ENCODE measurements at places on chromosomes 7 and 10.
A peak's percentile ranks its signal among the peaks of the same experiment; 100 is the strongest.

DNA sequence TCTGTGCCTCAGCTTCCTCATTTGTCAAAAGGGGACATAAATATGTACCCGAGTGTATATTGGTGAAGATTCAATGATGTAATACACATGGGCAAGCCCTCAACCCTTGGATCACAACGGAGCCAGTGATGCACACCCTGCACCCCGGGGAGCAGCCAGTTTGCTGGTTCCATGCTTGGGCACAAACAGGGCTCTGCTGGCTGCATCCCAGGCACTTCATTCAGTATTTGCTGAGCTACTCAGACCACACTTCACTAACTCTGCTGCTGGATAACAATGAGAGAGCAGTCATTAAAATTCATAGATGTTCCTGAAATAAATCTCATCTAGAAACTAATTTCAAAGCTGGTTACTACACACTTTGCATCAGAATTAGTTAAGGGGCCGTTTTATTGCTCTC lies 72.0 kb downstream of the SCRN1 start:
- no peak for DNase-seq

DNA sequence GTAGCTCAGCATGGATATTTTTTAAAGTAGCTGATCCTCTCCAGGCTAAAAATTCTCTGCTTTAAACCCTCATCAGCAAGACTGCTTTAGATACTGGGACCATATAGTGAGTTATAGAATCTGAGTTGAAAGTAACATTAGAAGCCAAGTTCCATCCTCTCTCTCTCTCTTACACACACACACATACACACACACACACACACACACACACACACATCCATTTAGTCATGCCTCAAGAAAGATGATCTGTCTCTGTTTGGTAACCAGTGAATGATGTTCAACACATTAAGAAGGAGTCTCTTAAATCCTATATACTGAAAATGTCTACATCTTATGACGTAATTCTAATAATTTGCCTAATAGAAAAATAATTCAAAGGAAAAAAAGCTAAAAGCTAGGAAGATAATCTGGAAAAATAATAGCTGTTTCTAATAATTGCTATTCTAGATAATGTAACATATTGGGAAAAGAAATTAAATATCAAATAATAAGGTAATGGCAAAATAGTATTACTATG lies 16.9 kb upstream of the ATP6V0A4 start:
- no peak for DNase-seq

DNA sequence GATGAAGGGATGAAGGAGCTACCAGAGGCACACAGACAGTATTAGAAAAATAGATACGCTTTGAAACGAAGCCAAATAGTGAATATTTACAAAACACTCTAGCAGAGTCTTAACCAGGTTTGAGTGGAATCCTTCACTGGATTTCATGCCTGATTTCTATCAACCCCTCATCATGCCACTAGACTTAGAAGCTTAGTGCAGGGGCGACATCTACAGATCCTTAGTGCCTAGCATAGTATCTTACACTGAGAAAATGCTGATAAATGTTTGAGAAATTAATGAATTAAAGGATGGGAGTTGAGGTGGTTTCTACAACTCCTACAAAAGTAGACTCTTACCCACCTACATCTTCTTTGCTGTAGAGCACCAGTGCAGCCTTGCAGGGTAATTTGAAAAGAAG lies 54.7 kb upstream of the CCNJ start:
- no peak for DNase-seq

DNA sequence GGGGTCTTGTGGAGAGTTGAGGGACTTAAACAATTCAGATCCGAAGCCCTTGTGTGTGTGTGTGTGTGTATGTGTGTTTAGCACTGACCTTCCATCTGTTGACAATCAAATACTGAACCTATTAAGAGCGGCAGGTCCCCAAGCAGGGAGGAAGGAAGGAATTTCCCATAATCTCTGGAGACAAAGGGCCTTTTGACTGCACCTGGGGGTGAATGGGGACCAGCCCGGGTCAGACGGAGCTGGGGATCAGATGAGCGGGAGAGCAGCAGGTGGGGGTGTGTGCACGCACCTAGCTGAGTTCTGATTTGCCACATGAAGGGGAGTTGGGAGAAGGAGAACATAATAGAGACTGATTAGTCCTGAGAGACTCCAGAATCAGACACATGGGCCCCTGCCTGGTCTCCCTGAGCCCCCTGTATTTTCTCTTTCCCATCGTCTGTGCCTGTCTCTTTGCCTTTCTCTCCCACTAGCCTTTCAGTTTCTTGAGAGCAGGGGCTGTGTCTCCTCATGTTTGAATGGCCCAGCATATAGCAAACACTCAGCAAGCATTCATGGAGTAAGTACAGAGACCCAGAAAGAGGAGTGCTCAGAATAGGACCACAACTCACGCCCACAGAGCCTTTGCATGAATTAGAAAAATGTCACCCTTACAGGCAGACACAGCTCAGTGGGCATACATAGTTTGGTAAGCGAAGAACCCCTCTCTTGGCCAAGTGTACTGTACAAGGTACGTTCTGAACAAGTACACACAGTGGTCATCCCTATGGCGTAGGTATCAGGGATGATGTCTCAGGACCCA lies 288.3 kb upstream of the HABP2 start:
- no peak for DNase-seq

DNA sequence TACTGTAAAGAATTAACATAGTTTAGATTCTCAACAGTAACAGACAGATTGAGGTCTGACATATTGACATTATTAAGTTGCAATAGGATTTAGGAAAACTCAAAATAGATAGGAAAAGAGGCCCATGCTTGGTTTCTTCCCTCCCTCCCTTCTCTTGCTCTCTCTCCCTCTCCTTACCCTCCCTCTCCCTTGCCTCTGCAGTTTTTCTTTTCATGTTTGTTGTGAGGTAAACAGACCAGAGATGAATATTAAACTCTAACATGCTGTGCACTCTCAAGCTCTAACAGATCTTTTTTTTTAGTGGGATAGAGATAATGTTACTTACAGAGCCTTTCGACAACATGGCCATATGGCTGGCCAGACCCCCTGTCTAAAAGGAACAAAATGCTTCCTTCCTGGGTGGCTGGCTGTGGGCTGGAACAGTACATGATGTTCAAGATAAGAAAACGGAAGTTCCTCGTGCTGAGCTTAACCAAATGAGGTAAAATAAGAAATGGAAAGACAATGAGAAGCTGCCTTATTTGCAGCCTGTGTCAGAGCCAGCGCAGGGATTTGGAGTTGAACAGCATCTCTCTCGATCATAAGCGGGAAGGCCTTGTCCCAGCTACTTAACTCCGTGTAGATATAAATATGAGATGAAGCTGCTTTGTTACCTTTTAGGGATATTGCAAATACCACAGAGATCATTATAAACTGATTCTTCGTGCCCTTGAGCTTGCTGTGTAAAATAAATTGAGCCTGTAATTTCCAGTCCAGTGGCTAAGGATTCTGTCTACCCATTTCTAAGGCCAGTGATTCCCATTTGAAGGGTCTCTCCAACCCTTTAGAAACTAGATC lies 391.9 kb upstream of the NPVF start:
- no peak for DNase-seq

DNA sequence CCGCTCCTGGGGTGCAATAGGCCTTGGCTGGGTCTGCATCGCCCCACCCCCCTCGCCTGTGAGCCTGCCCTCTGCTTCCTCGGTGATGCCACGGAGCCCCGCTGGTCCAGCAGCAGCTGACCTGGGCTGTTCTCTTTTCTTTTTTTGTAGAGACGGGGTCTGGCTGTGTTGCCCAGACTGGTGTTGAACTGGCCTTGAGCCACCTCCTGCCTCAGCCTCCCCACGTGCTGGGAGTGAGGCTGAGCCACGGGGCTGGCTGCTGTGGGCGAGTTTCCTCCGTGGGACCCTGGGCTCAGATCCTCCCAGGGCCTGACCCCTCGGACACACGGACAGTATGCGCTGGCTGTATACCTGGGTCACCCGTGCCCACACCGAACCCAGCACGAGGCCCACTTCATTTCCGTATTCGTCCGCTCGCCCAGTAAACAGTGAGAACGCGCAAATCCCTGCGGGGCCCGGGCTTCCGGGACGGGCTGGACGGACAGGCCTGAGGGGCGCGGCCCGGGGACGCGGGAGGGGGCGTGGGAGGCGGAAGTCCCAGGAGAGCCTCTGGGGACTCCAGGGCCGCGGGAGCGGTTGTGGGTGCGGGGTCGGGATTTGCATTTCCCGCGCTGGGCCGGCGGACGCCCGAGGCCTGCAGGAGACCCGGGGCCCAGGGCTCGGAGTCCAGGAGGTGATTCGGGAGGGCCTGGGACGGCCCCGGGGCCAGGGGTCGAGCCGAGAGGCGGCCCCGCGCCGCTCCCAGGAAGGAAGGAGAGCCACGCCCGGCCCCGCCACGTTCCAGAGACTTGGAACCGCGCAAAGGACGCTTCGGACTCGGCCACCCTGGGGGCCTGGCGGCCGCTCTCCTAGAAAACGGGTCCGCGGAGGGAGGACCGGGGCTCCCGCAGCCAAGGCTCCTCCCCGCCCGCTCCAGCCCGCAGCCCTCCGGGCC lies 57.7 kb upstream of the DNAJB6 start:
- no peak for DNase-seq

DNA sequence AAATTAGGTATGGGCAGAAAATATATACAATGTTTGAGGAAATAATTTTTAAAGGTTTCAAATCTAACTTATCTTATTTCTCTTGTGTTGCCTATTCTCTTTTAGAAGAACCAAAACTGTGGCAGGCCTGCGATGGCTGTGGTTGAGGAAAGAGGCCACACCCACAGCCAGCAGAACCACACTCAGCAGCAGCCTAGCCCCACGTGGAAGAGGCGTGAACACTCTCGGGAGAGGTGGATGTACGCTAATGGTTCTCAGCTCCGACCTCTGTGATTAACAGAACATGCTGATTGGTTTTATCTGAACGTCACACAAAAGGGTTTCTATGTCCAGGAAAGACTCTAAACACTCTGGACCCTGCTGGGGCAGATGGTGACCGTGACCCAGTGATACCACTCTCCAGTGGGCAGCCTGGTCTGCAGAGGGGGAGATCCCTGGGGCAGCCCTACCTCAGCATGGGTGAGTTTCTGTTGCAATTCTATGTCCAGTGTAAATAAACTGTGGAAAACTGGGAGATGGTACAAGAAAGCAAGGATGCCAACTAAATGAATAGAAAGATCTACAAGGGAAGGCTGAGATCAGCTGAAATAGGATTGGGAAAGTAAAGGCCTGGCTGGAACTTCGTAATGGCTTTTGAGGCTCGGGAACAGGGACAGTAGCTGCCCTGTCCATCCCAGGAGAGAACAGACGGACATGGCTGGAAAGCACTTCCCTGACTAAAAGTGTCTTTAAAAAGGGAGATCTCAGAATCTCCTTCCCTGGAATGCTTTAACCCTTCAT lies 26.6 kb downstream of the DIP2C start:
- DNase-seq, result no peak

DNA sequence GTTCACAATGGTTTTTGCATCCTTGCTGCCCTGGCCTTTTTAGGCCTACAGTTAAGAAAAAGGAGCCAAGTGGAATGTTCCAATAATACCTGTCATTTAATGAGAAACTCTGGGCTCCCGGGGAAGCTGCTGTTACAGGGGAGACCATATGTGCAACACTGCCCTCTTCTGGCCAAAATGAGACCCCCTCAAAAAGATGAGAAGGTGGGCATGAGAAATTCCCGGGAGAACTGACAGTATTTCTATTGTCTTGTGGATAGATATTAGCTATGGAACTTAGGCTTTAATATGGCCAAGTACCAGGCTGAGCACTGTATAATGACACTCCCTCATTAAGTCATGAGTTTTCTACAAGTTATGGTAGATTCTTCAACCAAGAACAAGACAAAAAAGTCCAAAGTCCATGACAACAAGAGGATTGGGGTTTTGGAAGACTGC lies 99.4 kb downstream of the CCDC3 start:
- DNase-seq, result peak; percentile 9

GRCh38 chr7:134936893-134937510 lies 49.3 kb upstream of the AGBL3 start:
- no peak for DNase-seq

- DNase-seq, result no peak
These were observed at the start of gene EPDR1 for GRCh38 chr7:37920305-37920848. Gene EPDR1 (plus strand): TSS chr7:37920640. CDS start chr7:37920940, 300 bp downstream.

GRCh38 chr7:88121335-88121734 lies 98.5 kb downstream of the SRI start:
- DNase-seq, result no peak

GRCh38 chr7:157158400-157158799 lies 19.7 kb downstream of the UBE3C start:
- DNase-seq, result no peak

DNA sequence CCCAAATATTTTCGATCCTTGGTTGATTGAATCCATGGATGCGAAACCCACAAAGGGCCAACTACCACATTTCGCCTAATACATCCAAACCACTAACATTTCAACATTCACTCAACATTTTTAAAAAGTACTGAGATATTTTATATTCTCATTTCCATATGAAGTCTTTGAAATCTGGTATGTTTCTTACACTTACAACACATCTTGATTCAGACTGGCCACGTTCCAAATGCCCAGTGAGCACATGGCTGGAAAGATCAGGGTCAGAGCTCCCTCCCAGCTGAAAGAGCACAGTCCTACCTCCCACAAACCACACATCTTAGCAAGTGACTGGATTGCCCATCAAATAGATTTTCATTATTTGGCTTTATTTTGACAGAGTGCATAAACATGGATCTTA lies 18.9 kb downstream of the NCAPG2 start:
- DNase-seq, result no peak

- DNase-seq, result no peak
These were observed 5.6 kb downstream of the CELF2 start for GRCh38 chr10:11023009-11023953.

GRCh38 chr7:108146070-108146842 lies 16.1 kb upstream of the LAMB4 start:
- DNase-seq, result no peak

GRCh38 chr7:44191171-44191570 lies 1.9 kb upstream of the GCK start:
- DNase-seq, result no peak

GRCh38 chr7:1083729-1084657 lies 3.9 kb upstream of the GPER1 start:
- no peak for DNase-seq

DNA sequence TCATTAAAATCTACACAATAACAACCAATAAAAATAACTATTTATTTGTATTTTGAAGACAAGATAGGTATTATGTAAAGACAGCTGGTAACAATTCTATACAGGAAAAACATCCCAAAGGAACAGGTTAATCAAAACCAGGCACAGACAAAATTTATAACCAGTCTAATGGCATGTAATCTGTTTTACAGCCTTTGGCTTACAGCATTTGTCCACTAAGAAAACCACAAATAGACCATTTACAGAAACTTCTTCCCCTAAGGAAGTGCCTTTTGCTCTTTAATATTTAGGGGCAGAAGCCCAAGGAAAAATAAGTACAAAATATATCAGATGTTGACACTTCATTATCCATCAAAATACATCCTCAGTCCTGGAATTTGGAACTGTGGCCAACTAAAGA lies 65.0 kb downstream of the SVIL start:
- DNase-seq, result no peak

GRCh38 chr10:71436268-71437125 lies 39.8 kb downstream of the CDH23 start:
- DNase-seq, result no peak

GRCh38 chr10:86233131-86233530 lies 133.5 kb downstream of the GRID1 start:
- no peak for DNase-seq

- no peak for DNase-seq
These were observed 127.8 kb downstream of the CUX1 start for GRCh38 chr7:101945034-101945758.

GRCh38 chr7:92056286-92056685 lies 78.0 kb downstream of the CYP51A1 start:
- no peak for DNase-seq

All from stimulated activated CD8-positive, alpha-beta memory T cell treated with anti-CD3 and anti-CD28 coated beads, Interleukin-4, amount 100 ng/mL, for 1 hour (primary cell).